Forelimb muscle (tissue), 1 donor: ENCODE measurements at places on chromosomes 13 and 19. TPM values are rescaled to one million over a fixed set of nuclear protein-coding genes. Genes with fewer than 3 reads are reported as not detected.

C19orf38 gene
- 3.0 TPM for polyA plus RNA-seq

IL12RB1 gene
- polyA plus RNA-seq = 0.35 TPM

SLC25A15 gene
- polyA plus RNA-seq = 14.0 TPM

TNPO2 gene
- polyA plus RNA-seq = 53.9 TPM

SIGLEC12 gene
- not detected for polyA plus RNA-seq

TICAM1 gene
- polyA plus RNA-seq = 4.0 TPM

SPIB gene
- 0.71 TPM for polyA plus RNA-seq

NOVA2 gene
- 3.6 TPM for polyA plus RNA-seq

IGSF23 gene
- polyA plus RNA-seq = not detected

GPR4 gene
- 1.5 TPM for polyA plus RNA-seq

MAMSTR gene
- 146 TPM for polyA plus RNA-seq

DNA sequence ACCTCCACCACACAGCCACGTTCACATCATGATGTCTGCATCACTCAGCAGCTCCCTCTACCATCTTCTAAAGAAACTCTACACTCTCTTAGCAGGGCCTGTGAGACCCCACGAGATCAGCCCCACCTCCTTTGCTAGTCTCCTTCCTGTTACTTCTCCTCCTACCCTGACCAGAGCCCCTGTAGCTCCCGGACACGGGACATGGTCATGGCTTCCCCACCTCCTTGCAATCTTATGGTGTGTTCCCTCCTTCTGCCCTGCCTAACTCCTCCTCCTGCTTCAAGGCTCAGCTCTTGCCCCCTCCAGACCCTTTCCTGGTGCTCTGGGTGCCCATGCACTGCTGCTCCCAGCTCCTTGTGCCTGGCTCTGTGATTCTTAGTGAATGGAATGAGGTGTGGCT lies 8.1 kb upstream of the MRPS31 start:
- DNase-seq = no peak

DNA sequence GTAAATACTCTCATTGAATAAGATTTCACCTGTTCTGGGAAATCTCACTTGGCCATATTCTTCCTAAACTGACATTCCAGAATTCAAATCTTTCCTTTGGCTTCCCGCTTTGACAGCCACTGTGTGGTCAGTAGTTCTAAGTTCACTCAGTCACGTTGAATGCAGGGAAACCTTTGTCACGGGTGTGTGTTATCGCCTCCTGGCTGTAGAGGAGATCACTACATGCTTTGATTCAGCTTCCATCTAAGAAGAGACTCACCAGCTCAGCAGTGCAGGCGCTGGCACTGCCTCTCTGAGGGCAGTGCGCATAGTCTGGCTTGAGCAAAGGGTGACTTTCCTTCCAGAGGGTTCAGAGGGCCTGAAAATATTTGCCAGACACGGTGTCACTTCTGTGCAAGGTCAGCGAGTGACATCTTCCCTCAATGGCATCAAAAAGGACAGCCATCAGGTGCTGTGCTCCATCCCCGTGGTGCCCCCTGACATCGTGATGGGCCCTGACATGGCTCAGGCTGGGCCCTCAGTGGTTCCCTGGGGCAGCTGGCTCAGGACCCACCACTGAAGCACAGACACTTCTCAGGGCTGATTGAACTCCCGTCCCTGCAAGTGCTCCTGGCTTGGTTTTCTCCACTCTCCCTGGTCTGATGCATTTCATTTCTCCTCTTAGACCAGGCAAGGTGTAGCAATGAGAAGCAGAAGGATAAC lies 635.4 kb upstream of the ARGLU1 start:
- DNase-seq = no peak

- peak; percentile 54 for DNase-seq
Observed at GRCh38 chr13:107202371-107203023, 634.6 kb upstream of the ARGLU1 start.

- no peak for DNase-seq
Observed at GRCh38 chr13:99572921-99573320, 71.6 kb downstream of the TM9SF2 start.

DNA sequence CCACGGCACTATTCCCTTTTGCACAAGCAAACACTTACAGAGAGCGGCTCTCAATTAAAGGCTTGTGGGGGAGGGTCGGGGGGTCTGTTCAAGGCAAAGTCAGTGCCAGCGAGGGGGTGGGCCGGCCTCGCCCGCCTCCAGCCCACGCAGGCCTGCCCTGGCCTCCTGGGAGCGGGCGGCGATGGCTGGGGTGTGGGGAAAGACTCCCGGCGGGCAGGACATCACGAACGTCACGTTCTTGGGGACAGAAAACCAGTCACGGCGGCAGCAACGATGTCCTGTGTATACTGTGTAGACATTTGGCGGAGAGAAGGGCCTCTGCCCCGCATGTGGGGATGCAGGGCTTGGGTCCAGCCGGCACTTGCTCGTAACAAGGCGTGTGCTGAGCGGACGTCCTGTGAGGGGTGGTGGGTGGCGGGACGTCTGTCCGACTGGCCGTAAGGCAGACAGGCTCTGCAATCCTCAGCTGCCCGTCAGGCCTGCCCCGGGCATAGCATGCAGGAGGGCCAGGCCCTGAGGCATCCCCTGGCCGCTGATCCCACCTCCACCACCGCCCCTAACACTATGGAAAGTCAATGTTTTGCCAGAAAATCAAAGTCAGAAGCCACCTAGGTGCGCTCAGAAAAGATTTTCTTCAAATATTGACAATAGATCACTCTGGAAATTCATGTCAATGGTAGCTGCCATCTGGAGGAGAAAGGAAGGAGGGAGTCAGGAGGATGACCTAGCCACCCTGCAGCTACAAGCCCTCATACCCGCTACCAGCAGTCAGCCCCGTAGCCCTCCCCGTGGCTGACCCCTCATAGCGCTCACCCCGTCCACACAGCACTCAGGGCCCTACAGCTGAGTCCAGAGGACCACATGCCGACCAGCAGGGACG lies 5.8 kb upstream of the EPHX3 start:
- DNase-seq = no peak

DNA sequence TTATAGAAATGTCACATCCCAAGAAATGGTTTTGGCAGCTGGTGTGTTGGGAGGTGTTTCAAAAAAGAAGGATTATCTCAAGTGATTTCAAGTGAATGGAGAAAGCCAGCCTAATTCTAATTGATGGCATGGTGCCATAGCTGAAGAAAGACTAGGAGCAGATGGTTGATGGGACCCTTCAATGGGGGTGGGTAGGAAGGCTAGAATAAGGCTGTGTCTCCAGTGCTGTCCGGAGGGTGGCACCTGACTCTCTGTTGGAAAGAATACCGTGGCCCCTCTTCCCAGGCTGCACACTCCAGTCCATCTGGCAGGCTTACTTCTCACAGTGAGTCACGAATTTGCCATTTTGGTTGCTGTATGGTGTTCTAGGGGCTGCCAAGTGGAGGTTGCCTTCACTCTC lies 51.0 kb upstream of the GPR12 start:
- no peak for DNase-seq

DNA sequence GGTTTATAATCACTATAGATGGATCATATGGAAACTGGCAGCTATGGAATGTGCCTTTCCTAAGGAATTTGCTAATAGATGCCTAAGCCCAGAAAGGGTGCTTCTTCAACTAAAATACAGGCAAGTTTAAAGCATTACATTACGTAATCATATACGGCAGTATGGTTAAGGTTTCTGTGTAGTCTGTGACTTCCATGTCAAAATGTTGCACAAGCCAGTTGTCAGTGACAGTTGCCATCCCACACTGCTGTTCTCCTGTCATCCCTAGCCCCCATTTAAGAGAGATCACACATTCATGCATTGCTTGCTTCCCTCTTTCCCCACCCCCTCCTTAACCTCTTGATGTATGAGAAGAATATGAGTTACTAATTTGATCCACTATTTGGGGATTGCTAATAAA lies 47.3 kb downstream of the BRCA2 start:
- no peak for DNase-seq

GRCh38 chr13:26255691-26256277 lies 1.9 kb downstream of the CDK8 start:
- no peak for DNase-seq

DNA sequence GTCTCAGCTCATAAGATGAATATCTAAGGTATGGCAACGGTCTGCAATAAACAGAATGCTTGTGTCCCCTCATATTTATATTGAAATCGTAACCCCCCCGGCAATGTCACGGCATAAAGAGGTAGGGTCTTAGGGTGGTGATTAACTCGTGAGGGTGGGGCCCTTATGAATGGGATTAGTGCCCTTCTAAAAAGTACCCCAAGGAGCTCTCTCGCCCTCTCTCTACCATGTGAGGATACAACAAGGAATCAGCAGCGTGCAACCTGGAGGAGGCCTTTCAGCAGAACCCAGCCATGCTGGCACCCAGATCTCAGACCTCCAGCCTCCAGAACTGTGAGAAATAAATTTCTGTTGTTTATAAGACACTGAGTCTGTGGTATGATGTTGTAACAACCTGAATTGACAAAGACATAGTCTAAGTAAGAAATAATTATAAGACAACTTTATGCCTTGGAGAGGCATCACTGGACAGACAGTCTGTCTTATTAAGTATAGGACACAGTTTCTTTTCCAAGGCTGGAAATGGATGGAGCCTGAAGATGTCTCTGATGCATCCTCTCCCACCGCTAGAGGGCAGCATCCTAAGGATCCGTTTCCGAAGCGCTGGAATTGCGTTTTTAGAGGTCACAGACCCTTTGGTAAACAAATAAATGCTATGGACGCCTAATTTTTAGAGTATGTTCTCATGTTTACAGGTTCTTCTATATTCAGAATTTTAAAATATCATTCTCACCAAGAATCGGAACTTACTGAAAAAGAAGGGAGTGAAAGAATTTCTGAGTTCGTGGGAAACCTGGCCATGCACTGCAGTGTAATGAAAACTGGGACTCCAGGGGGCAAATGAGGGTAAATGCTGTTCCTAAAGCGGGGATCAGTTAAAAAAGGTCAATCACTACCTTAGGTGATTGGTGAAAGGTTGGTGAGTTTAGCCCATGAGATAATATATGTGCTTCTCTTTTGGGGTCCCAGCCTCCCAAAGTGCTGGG lies 13.3 kb upstream of the LEUTX start:
- no peak for DNase-seq

- DNase-seq = no peak
Observed at GRCh38 chr13:59801107-59801880, 362.4 kb downstream of the DIAPH3 start.

DNA sequence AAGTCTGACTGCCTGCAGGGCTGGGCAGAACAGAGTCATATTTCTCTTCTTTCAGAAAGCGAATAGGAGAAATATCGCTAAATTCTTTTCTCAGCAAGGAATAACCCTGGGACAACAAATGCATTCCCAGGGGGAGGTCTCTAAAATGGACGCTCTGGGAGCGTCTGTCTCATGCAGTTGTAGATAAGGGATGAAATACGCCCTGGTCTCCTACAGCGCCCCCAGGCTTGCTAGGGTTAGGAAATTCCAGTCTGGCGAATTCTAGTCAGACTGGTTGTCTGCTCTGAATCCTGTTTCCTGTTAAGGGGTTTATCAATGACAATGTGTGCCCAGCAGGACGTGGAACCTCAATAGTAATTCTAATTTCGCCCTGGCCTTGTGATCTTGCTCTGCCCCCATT lies 1214.1 kb downstream of the DIAPH3 start:
- DNase-seq = no peak

DNA sequence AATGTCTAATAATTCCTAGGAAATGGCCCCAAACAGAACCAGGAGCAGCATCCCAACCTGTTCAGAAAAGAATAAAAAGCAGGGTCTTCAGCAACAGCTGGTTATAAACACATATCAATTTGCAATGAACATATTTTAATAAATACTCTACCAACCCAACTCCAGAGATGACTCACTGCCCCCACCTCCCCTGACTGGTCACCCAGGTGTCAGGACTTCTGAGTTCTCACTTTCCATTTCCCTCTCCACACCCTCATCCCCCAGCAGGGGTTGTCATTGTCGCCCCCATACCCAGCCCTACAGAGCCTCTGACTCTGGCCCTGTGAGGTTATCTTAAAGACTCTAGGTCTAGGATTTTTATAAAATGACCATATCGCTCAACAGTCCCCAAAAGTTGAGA lies 6.9 kb downstream of the SERPINE3 start:
- no peak for DNase-seq

DNA sequence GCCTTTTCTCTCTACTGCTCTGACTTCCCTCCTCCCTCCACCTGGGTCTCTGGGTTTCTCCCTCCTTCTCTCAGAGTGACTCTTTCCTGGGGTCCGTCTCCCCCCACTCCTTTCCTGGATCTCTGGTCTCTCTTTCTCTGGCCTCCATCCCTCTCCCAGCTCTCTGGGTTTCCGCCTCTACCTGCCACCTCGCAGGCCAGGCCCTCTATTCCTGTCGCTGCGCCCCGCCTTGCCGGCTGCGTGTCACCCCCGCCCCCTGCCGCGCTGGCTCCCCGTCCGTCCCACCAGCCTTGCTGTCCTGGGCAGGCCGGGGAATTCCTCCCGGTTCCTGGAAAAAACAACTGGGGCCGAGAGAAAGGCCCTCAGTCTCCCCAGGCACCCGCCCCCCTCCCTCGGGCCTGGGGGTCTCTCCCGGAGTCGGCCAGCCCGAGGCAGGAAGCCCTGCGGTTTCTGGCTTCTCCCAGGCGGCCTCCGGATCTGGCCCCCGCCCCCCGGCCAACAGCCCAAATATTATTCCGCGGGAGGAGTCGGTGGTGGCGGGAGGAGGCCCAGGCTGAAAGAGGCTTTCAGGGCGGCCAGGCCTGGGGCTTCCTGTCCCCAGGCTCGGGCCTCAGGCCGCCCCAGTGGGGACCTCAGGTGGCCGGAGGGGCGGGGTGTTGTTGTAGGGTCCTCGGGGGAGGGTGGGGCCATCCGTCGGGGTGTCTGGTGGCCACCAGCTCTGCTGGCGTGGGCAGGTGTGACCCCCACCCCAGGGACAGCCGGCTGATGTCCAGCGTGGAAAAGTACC lies 9.3 kb downstream of the IRF2BP1 start:
- DNase-seq = no peak

DNA sequence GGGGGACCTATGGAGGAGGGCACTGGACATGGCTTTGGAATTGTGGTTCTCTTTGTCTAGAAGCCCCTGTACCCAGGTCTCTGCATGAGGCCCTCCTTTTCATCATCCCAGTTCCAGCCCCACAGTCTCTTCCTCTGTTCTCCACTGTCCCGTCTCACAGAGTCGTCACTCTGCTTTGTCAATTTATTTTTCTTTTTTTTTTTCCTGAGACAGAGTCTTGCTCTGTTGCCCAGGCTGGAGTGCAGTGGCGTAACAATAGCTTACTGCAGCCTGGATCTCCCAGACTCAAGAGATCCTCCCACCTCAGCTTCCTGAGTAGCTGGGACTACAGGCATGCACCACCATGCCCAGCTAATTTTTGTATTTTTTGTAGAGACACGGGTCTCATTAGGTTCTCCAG lies 619 bp upstream of the EXOC3L2 start:
- DNase-seq = no peak
